Right cardiac atrium (tissue), 5 donors: ENCODE measurements at places on chromosomes 11 and 22.

- no peak for DNase-seq
Measured at GRCh38 chr22:49951000-49951677, 9.4 kb upstream of the PIM3 start.

DNA sequence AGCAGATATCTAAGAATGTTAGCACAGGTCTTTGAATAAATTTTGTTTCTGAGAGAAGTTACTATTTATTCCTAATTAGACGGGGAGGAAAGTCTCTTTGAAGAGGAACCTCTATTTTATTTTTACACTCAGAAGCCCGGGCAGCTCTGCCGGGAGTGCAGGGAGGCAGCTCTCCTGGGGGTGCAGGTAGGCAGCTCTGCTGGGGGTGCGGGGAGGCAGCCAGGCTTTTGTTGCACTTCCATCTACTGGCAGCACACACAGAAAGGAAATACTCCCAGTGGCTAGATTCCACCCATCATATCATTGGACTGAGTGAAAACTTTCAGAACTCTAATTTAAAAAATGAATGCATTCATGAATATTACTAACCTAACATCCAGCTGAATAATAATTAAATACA, 24.6 kb downstream of the OR10A6 start:
- DNase-seq, result no peak

- DNase-seq, result no peak
Measured at GRCh38 chr11:109433753-109434256, 11.8 kb downstream of the C11orf87 start.

DNA sequence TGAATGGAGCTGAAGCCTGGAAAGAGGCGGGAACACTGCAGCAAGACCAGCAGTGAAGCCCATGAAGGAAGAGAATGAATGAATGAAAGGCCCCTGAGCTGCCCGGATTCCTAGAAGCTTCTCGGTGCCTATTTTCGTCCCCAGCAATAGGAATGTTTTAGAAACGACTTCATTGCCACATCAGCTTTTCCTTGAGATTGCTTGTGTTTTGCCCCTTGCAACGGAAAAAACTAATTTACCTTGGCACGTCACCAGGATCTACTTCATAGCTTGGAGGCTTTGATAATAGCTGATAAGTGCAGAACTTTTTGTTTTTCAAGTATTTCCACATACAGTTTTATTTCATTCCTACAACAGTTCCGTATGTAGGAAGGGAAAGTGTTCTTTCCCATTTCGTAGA, 248.9 kb upstream of the NARS2 start:
- no peak for DNase-seq

DNA sequence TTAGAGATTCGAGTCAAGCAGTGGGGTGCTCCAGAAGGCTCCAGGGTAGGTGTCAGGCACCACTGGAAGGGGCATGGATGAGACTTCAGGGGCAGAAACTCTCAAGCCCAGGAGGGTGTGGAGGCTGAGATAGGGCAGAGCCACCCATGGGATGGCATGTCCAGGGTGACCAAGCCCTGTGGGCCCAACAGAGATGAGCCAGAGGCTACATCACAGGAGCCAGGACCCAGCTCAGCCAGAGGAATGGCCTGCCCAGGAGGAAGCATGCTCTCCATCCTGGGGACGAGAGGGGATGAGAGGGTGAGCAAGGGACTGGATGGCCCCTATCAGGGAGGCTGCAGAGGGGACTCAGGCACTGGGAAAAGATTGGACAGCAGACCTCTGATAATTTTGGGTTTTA, 42.8 kb downstream of the SLCO2B1 start:
- no peak for DNase-seq

GRCh38 chr22:41531715-41532477, 12.4 kb downstream of the POLR3H start:
- DNase-seq, result no peak

DNA sequence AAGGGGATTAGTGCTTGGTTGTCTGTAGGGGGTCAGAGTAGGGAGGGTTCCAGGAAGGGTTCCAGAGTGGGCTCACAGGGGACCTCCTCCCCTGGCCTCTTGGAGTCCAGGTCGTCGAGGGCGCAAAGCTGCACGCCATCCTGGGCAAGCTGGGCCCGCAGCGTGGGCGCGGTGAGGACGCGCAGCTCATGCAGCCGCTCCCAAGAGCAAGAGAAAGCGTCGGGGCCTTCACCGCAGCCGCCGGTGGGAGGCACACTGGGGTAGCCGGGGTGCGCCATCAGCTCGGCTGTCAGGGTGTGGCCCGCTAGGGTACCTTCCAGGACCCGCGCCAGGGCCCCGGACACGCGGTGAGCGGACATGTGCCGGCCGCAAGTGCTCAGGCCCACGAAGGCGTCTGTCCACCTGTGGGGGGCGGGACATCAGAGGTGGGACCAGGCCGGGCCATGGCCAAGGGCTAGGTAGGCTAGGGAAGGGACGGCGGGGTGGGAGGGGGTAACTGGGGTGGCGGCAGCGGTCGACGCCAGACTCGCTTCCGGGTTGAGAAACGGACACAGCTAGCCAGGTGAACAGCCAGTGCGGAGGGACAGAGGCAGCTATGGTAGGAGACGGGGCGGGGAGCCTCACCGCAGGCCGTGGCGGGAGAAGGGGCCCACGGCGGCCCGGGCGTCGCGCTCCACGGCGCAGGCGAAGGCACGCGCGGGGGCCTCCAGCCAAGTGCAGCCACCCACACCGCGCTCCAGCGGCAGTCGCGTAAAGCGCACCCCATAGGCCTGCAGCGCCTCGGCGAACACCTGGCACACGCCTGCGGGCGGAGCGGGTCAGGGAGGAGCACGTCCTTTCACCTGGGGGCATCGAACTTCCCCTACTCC, 1.2 kb downstream of the YDJC start:
- peak; percentile 68 for DNase-seq

DNA sequence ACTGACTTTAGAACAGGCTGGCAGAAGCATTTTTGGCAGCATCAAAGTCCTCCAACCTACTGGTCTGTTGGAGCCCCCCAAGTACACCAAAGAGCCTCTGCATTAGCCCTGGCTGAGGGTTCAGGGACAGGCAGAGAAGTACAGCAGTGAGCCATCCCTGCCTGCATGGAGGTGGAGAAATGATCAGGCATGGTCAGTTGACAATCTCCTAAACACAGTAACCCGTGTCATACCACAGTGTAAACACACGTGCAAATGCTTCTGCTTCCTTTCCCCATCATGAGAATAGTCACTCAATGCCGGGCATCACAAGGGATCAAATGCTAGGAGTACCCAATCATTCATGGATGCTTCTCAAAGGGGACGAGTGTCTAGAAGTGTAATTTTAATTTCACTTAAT, 8.2 kb downstream of the SERPIND1 start:
- no peak for DNase-seq

DNA sequence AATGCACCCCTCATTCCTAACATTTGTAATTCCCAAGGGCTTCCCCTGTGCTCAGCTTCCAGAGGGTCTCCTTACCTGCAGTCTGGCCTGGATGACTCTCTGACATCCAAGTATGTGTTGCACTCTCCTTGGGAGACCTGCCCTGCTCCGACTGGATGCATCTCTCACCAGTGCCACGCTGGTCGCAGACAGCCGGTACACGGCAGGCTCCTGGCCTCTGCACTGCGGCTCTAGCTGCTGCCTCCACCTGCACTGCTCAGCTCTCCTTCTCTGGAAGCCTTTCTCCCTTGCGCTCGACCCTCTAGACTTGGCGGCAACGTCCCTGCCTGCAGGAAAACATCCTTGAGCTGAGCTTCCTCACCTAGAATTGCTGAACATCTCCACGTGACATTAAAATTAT, 685.9 kb downstream of the BRD1 start:
- no peak for DNase-seq

DNA sequence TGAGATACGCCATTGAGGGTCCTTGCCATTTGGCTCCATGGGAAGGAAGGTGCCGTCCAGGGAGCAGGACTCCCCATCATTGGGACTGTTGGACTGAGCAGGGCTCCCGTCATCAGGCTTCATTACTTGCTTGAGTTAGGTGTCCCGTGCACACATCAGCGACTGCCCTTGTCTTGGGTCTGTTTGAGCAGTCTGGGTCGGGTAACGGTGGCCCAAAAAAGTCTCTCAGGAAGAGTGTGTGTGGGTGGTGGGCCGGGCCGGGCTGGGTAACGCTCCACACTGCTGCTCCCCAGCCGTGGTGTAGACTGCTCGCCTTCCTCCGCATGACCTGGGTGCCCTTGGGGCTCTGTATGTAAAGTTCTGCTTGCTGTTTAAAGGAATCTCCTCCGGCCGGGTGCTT, 293.5 kb downstream of the TBC1D22A start:
- DNase-seq, result no peak

DNA sequence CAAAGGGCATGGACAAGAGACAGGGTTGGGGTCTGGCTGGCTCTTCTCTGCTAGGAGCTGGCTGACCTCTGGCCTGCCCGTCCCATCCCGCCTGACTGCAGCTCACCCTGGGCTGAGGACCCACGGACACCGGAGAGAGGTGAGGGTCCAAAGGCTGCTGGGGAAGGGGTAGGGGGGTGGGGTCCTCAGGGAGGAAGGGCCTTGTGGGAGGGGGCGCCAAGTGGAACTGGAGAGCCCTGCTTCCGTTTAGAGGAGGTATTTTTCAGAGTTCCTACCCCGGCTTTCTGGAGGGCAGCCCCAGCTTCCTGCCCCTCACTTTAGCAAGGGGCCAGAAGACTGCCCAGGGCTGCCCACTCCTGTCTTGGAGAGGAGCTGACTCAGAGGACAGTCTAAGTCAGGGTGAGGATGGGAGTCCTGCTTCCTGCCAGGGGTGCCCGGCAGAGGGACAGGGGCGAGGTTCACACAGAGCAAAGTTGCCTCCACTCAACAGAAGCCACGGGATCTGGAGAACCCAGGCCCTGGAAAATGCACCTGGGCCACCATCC, 7.1 kb downstream of the LARGE2 start:
- peak; percentile 52 for DNase-seq

GRCh38 chr11:64610596-64610995, 19.6 kb downstream of the SLC22A12 start:
- DNase-seq, result no peak

GRCh38 chr11:77441426-77441825, 32.5 kb downstream of the PAK1 start:
- no peak for DNase-seq

DNA sequence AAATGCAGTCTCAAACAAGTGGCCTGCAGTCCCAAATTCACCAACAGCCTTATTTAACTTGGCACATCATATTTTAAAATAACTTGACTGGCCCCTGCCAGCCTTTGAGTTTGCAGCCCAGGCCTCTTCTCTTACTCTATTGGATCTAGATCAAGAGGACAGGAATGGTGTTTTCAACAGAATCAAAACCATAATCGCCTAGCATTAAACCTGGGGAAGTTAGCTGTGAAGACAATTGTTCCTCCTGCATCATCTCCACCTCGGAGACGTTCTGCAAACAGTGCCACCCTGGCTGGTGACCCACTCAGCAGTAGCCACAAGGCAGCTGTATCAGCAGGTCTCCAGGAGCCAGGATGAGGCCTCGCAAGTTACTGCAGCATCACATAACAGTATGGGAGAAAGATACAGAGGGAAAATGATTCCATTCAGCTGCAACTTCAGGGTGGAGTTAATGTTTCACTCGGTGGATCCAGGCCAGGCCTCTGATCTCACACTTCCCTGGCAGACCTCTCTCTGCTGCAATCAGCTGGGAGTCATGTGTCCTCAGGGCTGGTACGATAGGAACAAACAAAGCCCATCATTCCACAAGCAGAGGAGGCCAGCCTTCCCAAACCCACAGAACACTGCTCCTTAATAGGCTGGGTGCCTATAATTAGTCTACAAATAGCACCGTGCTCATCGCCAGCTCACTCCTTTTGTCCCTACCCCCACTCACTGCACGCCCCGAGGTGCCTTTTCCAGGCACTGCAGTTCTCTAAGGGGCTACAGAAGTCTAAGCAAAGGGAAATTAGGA, 18.6 kb upstream of the SCN2B start:
- DNase-seq, result peak; percentile 87

DNA sequence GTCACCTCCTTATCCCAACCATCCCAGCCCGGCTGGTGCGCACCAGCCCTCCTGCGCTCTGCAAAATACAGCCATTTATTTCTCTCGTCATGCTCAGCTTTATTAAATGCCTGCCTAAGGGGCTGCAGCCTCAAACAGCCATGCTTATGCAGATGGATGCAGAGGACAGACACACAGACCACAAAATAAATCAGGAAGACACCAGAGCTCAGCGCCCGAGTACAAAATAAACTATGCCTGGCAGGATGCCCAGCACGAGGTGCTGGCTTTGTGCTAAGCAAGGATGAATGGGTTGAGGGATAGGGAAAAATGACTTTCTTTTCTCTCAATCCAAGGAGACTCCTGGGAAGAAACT, 70.5 kb downstream of the RPUSD4 start:
- DNase-seq, result peak; percentile 75
